ENCODE measurements at places on chromosomes 5 and 9.

DNA sequence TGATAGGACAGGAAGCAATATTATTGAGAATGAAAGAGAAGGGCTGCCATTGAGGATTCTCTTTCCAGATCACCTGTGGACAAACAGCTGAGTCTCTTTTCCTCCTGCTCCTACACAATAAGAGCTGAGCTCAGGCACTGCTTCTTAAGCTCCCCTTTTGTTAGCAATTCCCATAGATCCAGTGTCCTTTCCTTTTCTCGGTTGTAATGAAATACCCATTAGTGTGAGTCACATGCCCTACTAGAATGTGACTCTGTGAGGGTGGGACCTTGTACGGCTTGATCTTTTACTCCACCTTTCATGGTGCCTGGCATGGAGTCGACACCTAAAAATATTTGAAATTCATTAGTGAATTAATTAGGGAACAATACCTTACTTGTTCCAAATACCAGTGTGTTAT is 269.2 kb downstream of the NR3C1 start:
- no peak for DNase-seq

DNA sequence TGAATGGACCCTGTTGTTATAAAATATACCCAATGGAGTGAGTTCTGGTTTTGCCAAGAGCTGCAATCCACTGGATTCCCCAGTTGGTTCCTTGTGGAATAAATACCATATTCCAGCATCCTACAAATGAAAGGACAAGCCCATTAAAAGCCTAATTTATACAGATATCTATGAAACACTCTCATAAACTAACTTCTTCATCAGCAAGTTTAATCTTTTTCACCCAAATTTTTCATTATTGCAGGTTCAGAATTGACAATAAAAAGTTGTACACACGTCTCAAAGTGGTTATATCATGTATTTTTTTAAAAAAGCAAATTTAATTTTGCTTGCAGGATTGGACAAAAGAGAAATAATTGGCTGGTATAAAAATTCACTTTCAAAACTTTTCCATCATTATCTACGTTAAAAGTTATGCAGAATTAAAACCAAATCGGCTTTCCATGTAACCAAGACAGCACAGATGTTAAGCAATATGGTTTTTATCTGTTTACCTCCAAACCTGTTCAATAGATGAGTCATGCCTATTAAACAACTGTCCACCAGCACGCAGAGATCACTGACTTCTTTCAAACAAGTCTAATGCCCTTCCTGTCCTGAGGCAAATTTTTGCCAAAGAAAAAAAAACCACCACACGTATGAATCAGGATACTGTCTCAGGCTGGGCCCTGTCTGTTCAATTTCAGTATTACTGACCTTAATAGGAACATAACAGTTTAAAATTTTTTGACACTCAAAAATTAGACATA is 42.5 kb downstream of the CEMIP2 start:
- no peak for DNase-seq

DNA sequence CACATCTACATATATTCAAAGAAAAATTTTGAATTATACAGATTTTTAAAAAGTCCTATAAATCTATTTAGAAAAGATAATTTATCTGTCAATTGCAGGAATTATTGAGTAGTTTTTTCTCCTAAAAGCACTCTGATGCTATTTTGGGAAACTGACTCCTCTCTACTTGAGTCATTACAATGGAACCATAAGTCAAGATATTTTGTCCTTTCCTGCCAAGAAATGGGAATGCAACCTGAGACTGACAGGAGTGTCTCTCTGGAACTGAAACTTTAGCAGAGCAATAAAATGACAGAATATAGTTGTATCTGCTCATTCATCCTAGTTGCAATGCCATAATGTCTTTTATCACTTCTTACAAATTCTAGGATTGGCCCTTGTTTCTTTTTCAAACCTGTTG is 48.6 kb downstream of the CARTPT start:
- no peak for DNase-seq

GRCh38 chr5:162289489-162289888 is 221.9 kb downstream of the GABRG2 start:
- no peak for DNase-seq

GRCh38 chr5:151551985-151552384 is 39.1 kb downstream of the FAT2 start:
- DNase-seq, result no peak

DNA sequence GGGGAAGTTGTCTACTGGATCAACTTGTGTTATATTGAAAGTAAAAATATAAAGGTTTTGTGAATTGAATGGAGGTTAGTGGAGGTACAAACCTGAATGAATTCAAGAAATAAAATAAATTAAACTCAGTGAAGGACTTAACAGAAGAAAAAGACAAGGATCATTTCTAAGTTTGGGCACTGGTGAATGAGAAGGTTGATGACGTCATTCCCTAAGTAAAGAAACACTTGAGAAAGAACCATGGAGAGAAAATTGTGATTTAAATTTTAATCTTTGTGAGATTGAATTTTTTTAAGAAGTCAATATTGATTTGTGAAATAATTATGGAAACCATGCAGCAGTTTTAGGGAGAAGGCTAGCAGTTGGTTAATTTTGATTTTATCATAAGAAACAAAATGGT is 900.3 kb upstream of the TYRP1 start:
- no peak for DNase-seq

DNA sequence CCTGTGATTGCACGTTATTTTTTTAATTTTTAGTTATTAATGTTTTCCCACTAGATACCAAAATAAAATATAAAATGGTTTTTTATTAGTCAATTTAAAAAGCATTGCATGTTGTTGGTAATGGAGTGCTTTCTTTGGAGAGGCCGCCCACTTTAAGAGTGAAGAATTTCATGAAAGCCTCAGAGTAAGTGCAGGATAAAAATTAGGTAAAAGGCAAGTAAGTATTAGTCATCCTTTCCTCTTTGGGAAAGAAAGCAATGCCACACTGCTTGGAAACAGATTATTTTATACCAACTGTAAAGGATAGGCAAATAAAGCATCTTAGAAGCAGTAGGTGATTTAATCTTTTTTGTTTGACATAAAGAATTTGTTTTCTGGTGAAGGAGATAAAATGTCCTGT is 62.9 kb downstream of the HSD17B4 start:
- DNase-seq, result no peak

DNA sequence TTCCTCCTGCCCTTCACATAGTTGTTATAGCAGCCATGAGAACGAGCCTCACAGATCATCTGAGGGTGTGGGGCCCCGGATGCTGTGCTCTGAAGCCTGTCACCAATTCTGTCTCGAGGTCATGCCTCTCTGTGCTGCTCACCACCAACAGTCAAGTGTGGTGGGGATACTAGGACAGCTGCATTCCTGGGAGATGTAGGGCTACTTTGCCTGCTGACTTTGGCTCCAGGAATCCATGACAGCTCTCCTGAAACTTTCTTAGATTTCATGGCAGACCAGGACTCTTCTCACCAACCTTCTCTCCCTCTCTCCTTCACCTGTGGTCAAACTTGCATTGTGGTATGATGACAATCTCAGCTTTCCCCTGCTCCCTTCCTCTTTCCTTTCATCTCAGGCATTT is 395.9 kb downstream of the PSAT1 start:
- DNase-seq, result no peak

- DNase-seq, result no peak
Measured at GRCh38 chr5:98275980-98276379, 497.5 kb upstream of the RGMB start.

Measured in sciatic nerve (tissue), 2 donors.